Uterus (tissue), 4 donors: ENCODE measurements at places on chromosomes 2 and 18. TPM values are rescaled to one million over a fixed set of nuclear protein-coding genes. Genes with fewer than 3 reads are reported as not detected.

The PLGLB1 gene
- not detected for total RNA-seq

The LINC00305 gene
- not detected for total RNA-seq

The MFF gene
- 99.1 TPM for total RNA-seq

The NFE2L2 gene
- total RNA-seq: 97.6 TPM

The RTP5 gene
- not detected for total RNA-seq

The C2orf81 gene
- 2.9 TPM for total RNA-seq

The ADGRF3 gene
- 0.27 TPM for total RNA-seq

The LCT gene
- total RNA-seq: not detected

The SOX11 gene
- total RNA-seq: 9.3 TPM

The PROM2 gene
- 3.7 TPM for total RNA-seq

The TFCP2L1 gene
- 3.9 TPM for total RNA-seq

The EIF2B4 gene
- total RNA-seq: 10.6 TPM

The KCNJ13 gene
- not detected for total RNA-seq

The C2orf66 gene
- total RNA-seq: not detected

The TTR gene
- total RNA-seq: not detected
